ENCODE measurements at places on chromosomes 12 and 14. TPM values are rescaled to one million over a fixed set of nuclear protein-coding genes. Genes with fewer than 3 reads are reported as not detected.

DNA sequence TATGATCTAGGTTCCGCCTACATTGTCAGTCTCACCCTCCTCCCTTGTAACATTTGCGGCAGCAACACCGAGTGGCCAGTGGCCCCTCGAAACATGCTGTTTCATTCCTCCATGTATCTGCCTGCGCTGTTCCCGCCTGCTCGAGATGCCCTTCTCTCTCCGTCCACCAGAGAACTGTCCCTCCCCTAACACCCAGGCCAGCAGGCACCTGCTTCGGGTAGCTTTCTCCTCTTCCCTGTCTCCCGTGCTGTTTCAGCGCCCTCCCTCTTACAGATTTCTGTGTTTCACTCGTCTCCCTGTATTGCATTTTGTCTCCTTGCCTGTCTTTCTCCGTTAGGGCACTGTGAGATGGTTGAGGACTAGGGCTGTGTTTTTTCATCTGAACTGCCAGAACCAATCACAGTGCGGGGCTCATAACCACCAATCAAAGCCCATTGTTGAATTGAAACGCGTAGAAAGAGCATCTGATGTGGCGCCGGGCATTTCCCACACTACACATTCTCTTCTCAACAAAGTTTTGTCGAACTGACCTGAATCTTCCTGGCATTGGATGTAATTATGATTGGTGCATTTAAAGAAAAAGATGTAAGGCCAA lies 40.9 kb upstream of the ELK3 start:
- no peak overlapping the region for H3K4me3 ChIP-seq
- no peak overlapping the region for H3K27ac ChIP-seq
- H3K36me3 ChIP-seq, result no peaks in the 10 kb centered on the region

The ANKRD33 gene
- total RNA-seq, result not detected

The MIA2 gene
- total RNA-seq, result 30.8 TPM

The MANSC1 gene
- 0.10 TPM for total RNA-seq

DNA sequence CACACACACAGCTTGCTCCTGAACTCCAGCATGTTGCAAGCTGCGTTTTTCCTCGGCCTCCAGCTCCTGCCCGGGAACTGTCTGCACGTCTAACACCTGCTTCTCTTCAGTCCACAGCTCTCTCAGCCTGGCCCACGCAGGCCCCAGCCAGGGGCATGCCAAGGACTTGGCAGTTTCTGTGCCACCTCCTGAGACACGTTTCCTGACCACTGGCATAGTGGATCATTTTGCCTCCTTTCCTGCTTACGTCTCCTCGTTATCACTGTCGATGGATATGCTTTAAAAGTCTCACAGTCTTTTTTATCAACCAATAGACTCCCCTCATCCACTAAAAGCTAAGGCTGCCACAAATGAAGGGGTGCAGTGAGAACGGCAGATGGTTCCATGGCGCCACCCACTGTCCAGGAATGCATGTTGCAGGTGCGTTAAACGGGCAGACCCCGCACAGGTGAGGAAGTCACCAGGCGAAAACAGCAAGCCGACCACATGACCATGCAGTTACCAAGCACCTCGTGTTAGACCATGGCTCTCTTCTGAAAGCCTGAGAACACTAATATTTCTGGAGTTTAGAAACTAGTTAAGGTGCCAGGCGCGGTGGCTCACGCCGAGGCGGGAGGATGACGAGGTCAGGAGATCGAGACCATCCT lies 14.7 kb upstream of the TEAD4 start:
- peak; percentile 65 for DNase-seq
- H3K27me3 ChIP-seq, result peaks cover 4% of the 10 kb centered on the region
- no peaks in the 10 kb centered on the region for H3K36me3 ChIP-seq
- no peak overlapping the region for H3K27ac ChIP-seq

DNA sequence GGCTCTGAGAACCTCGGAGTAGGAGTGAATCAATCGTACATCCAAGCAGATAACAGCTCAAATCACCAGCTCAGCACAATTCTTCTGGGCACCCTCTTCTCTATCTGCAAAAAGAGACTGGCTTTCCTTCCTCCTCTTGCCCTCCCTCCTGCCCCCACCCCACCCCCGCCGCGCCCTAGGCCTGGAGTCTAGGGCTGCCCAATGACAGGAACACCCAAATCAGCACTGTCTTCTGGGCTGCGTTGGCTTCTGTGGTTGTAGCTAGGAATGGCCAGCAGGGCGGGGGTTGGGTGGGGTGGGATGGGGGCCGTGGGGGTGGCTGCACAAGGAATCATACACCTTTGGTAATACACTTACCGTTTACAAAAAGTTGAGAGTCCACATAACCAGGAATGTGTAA lies 28.0 kb upstream of the TMCC3 start:
- H3K27me3 ChIP-seq, result peaks cover 12% of the 10 kb centered on the region
- DNase-seq, result no peak
- H3K4me1 ChIP-seq, result peaks cover 22% of the 10 kb centered on the region
- H3K36me3 ChIP-seq, result no peaks in the 10 kb centered on the region
- H3K27ac ChIP-seq, result no peak overlapping the region

DNA sequence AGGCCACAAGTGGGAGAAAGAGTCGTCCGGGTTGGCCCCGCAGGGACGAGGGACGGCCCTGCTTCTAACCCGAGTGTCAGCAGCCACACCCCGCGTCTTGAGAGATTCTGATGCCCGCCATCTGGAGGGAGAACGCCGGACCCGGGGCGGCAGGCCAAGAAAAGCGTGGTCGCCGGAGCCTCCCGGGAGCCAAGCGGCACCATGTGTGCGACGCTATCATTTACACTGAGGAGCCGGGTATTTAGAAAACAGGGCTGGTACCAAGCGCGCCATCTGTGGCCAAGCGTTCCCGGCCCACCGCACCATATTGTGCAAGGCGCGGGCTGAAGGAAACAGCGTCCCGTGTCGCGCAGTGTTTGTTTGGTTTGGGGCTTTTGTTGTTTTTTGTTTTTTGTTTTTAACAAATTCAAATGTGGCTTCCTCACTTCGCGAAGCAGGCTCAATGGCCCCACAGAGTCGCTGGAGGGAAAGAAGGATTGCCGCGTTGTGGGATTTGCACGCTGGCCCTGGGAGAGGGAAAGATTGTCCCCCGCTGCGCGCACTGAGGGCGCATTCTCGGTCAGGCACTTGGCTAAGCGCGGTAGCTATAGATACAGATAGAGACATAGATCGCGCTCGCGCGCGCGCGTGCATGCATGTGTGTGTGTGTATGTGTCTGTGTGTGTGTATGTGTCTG lies 153.8 kb downstream of the BCL11B start:
- H3K4me3 ChIP-seq, result no peak overlapping the region
- peaks cover 17% of the 10 kb centered on the region for H3K27me3 ChIP-seq
- peak; percentile 14 for DNase-seq
- no peak overlapping the region for H3K27ac ChIP-seq

The TPPP2 gene
- not detected for total RNA-seq

The FAM90A1 gene
- 0.20 TPM for total RNA-seq

The RIMBP2 gene
- total RNA-seq, result not detected

DNA sequence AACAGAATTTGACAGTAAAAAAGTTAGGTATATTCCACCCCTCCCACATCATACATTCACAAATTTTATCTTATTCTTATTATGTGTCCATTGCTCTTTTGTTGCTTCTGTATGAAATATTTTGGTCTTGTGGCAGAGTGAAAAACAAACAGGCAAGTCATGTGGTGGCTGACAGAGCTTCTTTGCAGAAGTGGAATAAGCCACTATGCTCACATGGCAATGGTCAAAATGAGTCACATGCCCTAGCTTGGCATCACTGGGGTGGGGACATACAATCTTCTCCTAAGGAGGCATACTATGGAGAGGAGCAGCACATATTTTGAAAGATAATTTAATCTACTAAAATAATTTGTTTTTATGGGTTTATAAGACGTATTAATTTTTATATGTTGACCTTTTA lies 27.7 kb upstream of the CMA1 start:
- no peak overlapping the region for H3K4me3 ChIP-seq
- H3K27ac ChIP-seq, result no peak overlapping the region
- DNase-seq, result no peak
- H3K4me1 ChIP-seq, result peaks cover 2% of the 10 kb centered on the region
- H3K27me3 ChIP-seq, result peaks cover 20% of the 10 kb centered on the region

GRCh38 chr14:49792618-49793017 lies 24.7 kb downstream of the KLHDC2 start:
- no peak overlapping the region for H3K4me3 ChIP-seq
- H3K4me1 ChIP-seq, result peaks cover 5% of the 10 kb centered on the region
- no peak for DNase-seq
- no peaks in the 10 kb centered on the region for H3K27me3 ChIP-seq
- H3K36me3 ChIP-seq, result peaks cover 84% of the 10 kb centered on the region

DNA sequence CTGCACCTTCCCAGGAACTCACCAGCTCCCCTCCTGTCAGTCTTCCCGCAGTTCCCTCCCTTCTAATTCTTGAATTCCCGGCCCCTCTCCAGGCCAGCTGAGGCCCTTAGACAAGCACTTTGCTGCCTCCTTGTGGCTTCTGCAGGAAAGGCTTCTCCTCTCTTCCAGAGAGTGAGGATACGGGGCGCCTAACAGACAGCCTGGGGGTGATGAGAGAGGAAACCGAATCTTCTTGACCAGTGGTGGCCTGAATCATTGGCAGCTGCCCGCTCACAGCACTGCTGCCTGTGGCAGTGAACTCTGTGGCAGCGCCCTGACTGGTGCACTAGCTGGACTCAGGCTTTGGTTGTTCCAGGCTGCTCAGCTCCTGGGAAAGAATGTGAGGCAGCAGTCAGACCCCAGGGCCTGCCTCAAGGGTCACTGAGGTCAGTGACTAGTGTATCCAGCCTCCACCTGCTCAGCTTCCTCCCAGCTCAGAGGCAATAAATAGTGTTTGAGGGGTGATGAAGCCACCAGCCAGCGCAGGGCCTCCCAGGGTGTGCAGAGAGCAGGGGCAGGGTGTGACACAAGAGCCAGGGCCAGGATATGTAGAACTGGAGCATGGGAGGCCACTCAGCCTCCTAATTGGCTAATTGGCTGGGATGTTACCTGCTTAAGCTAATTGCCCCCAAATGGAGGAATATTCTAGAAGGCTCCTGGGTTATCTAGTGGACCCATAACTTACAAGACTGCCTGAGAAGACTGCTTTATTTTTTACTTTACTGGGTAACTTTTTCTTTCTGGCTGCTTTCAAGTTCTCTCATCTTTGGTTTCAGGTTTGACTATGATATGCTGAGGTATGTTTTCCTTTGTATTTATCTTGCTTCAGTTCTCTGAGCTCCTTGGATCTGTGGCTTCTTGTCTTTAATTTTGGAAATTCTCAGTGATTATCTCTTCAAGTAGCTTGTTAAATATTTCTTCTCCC lies 12.9 kb upstream of the MCRS1 start:
- no peaks in the 10 kb centered on the region for H3K36me3 ChIP-seq
- H3K27ac ChIP-seq, result no peak overlapping the region
- H3K27me3 ChIP-seq, result no peaks in the 10 kb centered on the region
- H3K4me1 ChIP-seq, result peaks cover 21% of the 10 kb centered on the region
- H3K4me3 ChIP-seq, result no peak overlapping the region

- H3K4me3 ChIP-seq, result no peak overlapping the region
- H3K27ac ChIP-seq, result no peak overlapping the region
- H3K36me3 ChIP-seq, result no peaks in the 10 kb centered on the region
- H3K27me3 ChIP-seq, result no peaks in the 10 kb centered on the region
Observed at GRCh38 chr14:95222151-95222631, 64.9 kb upstream of the DICER1 start.

DNA sequence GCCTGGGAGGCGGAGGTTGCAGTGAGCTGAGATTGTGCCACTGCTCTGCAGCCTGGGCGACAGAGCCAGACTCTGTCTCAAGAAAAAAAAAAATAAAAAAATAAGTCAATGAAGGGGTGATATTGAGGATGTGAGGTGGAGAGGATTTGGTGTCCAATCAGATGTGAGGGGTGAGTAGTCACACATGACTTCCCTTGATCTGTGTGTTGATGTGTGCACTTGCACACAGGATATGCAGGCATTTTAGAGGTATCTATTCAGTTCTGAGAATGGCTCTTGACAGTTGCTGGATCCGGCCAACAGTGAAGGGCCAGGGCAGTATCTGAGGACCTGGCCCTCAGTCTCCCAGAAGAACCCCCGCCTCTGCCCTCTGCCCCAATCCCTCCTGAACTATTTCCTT lies 7.8 kb upstream of the SP7 start:
- peaks cover 19% of the 10 kb centered on the region for H3K27me3 ChIP-seq
- no peak for DNase-seq
- peaks cover 18% of the 10 kb centered on the region for H3K4me1 ChIP-seq
- peak overlapping the region; percentile 53 for H3K4me3 ChIP-seq
- no peaks in the 10 kb centered on the region for H3K36me3 ChIP-seq
- no peak overlapping the region for H3K27ac ChIP-seq

DNA sequence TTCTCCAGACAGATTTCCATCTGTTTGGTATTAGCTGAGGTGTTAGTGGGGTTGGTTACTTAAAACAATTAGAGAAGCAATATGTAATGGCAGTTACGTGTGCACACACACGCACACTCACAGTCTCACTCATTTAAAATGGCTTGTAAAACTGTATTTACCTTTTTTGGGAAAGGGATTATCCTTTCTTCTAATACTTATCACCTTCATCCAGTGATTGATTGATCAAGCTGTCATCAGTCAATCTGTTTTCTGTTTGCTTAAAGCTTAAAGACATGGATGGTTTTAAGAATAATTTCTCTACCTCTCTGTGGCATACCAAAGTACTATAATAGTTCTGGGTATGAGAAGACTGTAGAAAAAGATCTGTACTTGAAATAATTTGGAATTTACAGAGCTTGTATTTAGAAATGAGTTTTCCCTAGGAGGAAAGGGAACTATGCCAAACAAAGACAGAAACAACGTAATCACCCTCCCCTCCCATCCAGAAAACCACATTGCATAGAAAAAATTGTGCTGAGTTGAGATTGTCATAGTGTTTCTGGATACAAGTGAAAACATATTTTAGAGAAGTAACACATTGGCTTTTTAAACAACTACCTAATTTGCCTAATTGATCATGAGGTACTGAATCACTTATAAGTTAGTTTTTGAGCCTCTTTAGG lies 455.8 kb downstream of the PCNX1 start:
- H3K27ac ChIP-seq, result no peak overlapping the region
- H3K4me1 ChIP-seq, result peaks cover 44% of the 10 kb centered on the region
- DNase-seq, result no peak
- no peaks in the 10 kb centered on the region for H3K27me3 ChIP-seq
- peaks cover 31% of the 10 kb centered on the region for H3K36me3 ChIP-seq

GRCh38 chr12:6667559-6668210 lies 4.8 kb upstream of the ING4 start:
- peaks cover 18% of the 10 kb centered on the region for H3K4me1 ChIP-seq
- H3K36me3 ChIP-seq, result peaks cover 68% of the 10 kb centered on the region
- H3K27me3 ChIP-seq, result no peaks in the 10 kb centered on the region
- no peak overlapping the region for H3K4me3 ChIP-seq
- no peak for DNase-seq

The AEBP2 gene
- total RNA-seq, result 50.6 TPM

DNA sequence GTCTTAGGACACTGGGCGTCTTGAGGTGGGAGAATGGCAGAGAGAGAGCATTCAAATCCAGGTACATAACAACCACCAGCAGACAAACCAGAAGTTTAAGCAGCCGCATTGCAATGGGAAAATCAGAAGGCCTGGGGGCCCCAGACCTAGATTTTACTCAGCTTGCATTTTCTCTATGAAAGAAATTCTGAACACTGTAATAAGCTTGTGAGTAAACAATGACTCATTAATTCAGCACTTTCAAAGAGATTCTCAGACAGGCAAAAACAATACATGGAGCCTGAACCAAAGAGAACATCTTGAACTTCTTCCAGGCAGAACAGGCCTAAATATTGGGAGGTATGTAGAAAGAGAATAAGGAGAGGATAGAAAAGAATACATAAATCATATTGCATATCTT lies 69.8 kb upstream of the IFNG-AS1 start:
- H3K36me3 ChIP-seq, result no peaks in the 10 kb centered on the region
- H3K4me1 ChIP-seq, result no peaks in the 10 kb centered on the region
- peaks cover 2% of the 10 kb centered on the region for H3K27me3 ChIP-seq
- no peak overlapping the region for H3K4me3 ChIP-seq
- DNase-seq, result no peak
- H3K27ac ChIP-seq, result no peak overlapping the region

All from activated CD4-positive, alpha-beta memory T cell treated with anti-CD3 and anti-CD28 coated beads, Interleukin-2, amount 10 ng/mL, durations not matched to agents 7 days and 5 days (primary cell).